ENCODE measurements at places on chromosomes 16 and 17.

DNA sequence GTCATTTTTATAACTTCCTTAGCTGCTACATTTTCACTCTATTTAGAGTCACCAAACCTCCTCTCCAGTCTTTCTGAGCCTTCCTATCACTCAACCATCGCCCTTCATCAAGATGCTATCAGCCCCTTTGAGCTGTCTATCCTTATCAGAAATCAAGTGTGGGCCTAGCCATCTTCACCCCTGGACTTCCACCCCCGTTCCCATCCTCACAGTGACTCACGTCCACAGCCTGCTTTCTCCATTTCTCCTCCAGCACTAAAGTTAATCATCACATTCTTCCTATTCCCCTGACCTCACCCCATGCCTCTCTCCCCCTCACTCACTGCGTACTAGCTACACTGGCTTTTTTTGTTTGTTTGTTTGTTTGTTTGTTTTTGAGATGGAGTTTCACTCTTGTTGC lies 2.4 kb upstream of the TEKT3 start:
- peaks cover 19% of the 10 kb centered on the region for H3K27me3 ChIP-seq
- H3K4me1 ChIP-seq = no peaks in the 10 kb centered on the region
- H3K27ac ChIP-seq = no peak overlapping the region
- H3K36me3 ChIP-seq = no peaks in the 10 kb centered on the region

- H3K4me1 ChIP-seq = no peaks in the 10 kb centered on the region
- H3K36me3 ChIP-seq = no peaks in the 10 kb centered on the region
- H3K27me3 ChIP-seq = no peaks in the 10 kb centered on the region
- H3K27ac ChIP-seq = no peak overlapping the region
Observed at GRCh38 chr16:5791011-5791657, 693.5 kb upstream of the EEF2KMT start.

GRCh38 chr17:14704121-14704520 lies 403.2 kb downstream of the HS3ST3B1 start:
- no peak overlapping the region for H3K27ac ChIP-seq
- H3K36me3 ChIP-seq = no peaks in the 10 kb centered on the region
- no peak overlapping the region for H3K4me3 ChIP-seq
- DNase-seq = no peak

DNA sequence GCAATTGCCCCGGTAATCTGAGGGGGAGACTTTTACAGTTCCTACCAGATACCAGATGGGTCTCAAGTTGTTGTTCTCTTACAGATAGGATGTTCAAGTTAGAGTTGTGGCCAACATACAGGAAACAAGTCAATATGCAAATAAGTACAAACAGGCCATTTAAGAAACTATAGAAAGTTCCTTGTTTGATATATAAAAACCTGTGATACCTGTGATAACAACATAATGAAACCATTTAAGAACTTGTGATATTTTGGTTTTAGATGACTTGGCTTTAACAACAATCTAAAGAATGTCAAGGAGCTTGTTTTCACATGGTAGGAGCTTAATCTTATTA lies 16.8 kb downstream of the CDR2 start:
- peaks cover 95% of the 10 kb centered on the region for H3K4me1 ChIP-seq
- H3K27me3 ChIP-seq = no peaks in the 10 kb centered on the region
- DNase-seq = no peak
- peak overlapping the region; percentile 52 for H3K27ac ChIP-seq
- no peak overlapping the region for H3K4me3 ChIP-seq

DNA sequence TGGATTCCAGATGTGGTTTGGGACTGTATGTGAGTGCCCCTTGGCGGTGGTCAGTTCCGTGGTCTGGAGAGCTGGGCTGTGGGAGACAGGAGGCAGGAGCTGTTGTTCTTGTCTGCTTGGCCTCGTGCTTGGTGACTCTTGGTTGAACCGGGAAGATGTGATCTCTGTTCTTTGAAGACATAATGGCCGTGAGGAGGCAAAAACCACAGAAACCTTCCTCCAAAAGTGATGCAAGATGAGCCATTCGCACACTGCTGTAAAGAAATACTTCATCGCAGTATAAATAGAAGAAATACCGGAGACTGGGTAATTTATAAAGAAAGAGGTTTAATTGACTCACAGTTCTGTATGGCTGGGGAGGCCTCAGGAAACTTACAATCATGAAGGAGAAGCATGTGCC lies 128.8 kb downstream of the RAP1GAP2 start:
- H3K36me3 ChIP-seq = peaks cover 9% of the 10 kb centered on the region
- DNase-seq = no peak
- H3K27ac ChIP-seq = no peak overlapping the region
- no peak overlapping the region for H3K4me3 ChIP-seq
- no peaks in the 10 kb centered on the region for H3K4me1 ChIP-seq
- no peaks in the 10 kb centered on the region for H3K27me3 ChIP-seq

GRCh38 chr17:69608808-69609472 lies 194.4 kb downstream of the MAP2K6 start:
- no peaks in the 10 kb centered on the region for H3K36me3 ChIP-seq
- no peak overlapping the region for H3K4me3 ChIP-seq
- H3K27ac ChIP-seq = no peak overlapping the region
- H3K4me1 ChIP-seq = no peaks in the 10 kb centered on the region

DNA sequence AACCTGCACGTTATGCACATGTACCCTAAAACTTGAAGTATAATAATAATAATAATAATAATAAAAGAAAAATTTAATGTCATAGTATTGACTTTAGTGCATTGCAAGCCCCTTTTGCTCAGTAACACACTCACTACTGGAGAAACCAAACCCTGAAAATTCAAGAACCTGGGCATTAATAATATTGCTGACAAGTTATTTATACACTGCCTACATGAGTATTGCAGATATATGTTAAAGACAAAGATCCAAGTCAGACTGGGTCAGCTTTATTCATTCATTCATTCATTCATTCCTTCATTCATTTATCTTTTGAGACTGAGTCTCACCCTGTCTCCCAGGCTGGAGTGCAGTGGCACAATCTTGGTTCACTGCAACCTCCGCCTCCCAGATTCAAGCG lies 1711.2 kb downstream of the TP53TG3F start:
- H3K4me1 ChIP-seq = no peaks in the 10 kb centered on the region
- DNase-seq = no peak
- no peaks in the 10 kb centered on the region for H3K36me3 ChIP-seq

GRCh38 chr16:73064994-73065545 lies 17.1 kb upstream of the ZFHX3 start:
- H3K4me1 ChIP-seq = no peaks in the 10 kb centered on the region
- DNase-seq = no peak
- H3K27ac ChIP-seq = no peak overlapping the region
- no peak overlapping the region for H3K4me3 ChIP-seq

GRCh38 chr17:58605470-58605869 lies 86.4 kb downstream of the TEX14 start:
- no peak overlapping the region for H3K27ac ChIP-seq
- DNase-seq = no peak
- H3K27me3 ChIP-seq = no peaks in the 10 kb centered on the region
- no peaks in the 10 kb centered on the region for H3K4me1 ChIP-seq

- H3K27ac ChIP-seq = no peak overlapping the region
- no peak for DNase-seq
- H3K4me3 ChIP-seq = no peak overlapping the region
- no peaks in the 10 kb centered on the region for H3K4me1 ChIP-seq
- no peaks in the 10 kb centered on the region for H3K27me3 ChIP-seq
Observed at GRCh38 chr16:19218581-19218980, 50.5 kb downstream of the SYT17 start.

- H3K27me3 ChIP-seq = no peaks in the 10 kb centered on the region
- H3K36me3 ChIP-seq = no peaks in the 10 kb centered on the region
- peaks cover 40% of the 10 kb centered on the region for H3K4me1 ChIP-seq
- H3K4me3 ChIP-seq = no peak overlapping the region
- no peak overlapping the region for H3K27ac ChIP-seq
Observed at GRCh38 chr17:8290043-8290442, 1.6 kb downstream of the RANGRF start.

- no peaks in the 10 kb centered on the region for H3K27me3 ChIP-seq
- H3K27ac ChIP-seq = no peak overlapping the region
- peaks cover 31% of the 10 kb centered on the region for H3K4me1 ChIP-seq
- H3K4me3 ChIP-seq = no peak overlapping the region
- DNase-seq = no peak
- peaks cover 11% of the 10 kb centered on the region for H3K36me3 ChIP-seq
Observed at GRCh38 chr17:58081646-58082340, 1.4 kb upstream of the DYNLL2 start.

GRCh38 chr17:3678095-3678820 lies 9.6 kb downstream of the EMC6 start:
- H3K27ac ChIP-seq = no peak overlapping the region
- H3K4me3 ChIP-seq = no peak overlapping the region
- H3K27me3 ChIP-seq = no peaks in the 10 kb centered on the region
- peaks cover 8% of the 10 kb centered on the region for H3K4me1 ChIP-seq

- no peaks in the 10 kb centered on the region for H3K36me3 ChIP-seq
- no peak overlapping the region for H3K27ac ChIP-seq
- no peaks in the 10 kb centered on the region for H3K27me3 ChIP-seq
- no peak overlapping the region for H3K4me3 ChIP-seq
- DNase-seq = no peak
- no peaks in the 10 kb centered on the region for H3K4me1 ChIP-seq
Observed at GRCh38 chr16:20610211-20610891, 34.2 kb upstream of the ACSM2B start.

- H3K4me3 ChIP-seq = no peak overlapping the region
- peaks cover 84% of the 10 kb centered on the region for H3K4me1 ChIP-seq
- H3K27me3 ChIP-seq = no peaks in the 10 kb centered on the region
- peak; percentile 14 for DNase-seq
Observed at GRCh38 chr16:21608639-21609328, 9.4 kb downstream of the METTL9 start.

GRCh38 chr16:85662482-85662812 lies 26.3 kb downstream of the GINS2 start:
- no peak for DNase-seq
- H3K36me3 ChIP-seq = peaks cover 52% of the 10 kb centered on the region
- H3K27ac ChIP-seq = no peak overlapping the region
- no peaks in the 10 kb centered on the region for H3K4me1 ChIP-seq

DNA sequence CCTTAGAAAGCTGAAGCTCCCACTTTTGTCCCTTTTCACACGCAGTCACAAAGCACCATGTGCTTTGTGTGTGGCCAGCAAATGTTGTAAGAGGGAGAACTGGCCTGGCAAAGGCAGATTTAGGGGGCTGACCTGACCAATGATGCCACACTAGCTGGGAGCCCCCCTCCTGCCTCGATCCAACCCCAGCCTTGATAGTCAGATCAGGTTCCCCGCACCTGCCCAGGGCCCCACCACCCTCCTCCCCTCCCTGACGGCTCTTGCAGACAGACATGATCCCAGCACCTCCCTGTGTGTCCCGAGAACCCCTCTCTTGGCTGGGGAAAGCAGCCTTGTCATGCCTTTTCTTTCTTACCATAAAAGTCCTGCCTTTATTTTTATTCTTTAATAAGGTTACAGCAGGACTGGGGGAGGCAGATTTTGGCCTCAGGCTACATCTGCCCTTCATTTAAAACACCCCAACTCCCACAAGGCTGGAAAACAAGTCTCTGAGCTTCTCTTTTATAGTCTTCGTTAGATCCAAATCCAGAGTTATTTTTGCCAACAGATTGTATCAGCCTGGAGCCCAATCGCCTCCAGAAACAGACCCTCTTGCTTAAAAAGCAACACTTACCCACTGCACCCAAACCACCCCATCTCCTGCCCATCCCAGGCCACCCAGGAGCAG lies 201.8 kb upstream of the CDH5 start:
- no peaks in the 10 kb centered on the region for H3K4me1 ChIP-seq
- no peaks in the 10 kb centered on the region for H3K27me3 ChIP-seq
- no peak for DNase-seq
- no peak overlapping the region for H3K4me3 ChIP-seq
- no peaks in the 10 kb centered on the region for H3K36me3 ChIP-seq

DNA sequence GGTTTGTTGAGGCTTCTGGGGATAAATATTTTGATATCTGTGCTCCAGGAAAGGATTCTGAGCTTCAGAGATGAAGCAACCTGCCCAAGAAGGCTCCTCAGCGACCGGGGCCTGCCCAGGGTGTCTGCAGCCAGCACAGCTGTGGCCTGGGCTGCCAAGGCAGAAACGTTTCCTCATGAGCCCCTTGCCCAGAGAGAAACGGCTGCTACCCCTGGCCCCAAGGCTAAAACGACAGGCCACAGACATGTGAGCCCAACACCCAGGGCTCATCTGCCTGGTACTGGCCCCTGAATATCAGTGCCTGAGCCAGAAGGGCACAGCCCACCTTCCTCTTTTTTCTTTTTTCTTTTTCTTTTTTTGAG lies 45.4 kb upstream of the RASD1 start:
- H3K36me3 ChIP-seq = no peaks in the 10 kb centered on the region
- H3K4me3 ChIP-seq = no peak overlapping the region
- H3K27ac ChIP-seq = no peak overlapping the region
- DNase-seq = no peak
- no peaks in the 10 kb centered on the region for H3K4me1 ChIP-seq

DNA sequence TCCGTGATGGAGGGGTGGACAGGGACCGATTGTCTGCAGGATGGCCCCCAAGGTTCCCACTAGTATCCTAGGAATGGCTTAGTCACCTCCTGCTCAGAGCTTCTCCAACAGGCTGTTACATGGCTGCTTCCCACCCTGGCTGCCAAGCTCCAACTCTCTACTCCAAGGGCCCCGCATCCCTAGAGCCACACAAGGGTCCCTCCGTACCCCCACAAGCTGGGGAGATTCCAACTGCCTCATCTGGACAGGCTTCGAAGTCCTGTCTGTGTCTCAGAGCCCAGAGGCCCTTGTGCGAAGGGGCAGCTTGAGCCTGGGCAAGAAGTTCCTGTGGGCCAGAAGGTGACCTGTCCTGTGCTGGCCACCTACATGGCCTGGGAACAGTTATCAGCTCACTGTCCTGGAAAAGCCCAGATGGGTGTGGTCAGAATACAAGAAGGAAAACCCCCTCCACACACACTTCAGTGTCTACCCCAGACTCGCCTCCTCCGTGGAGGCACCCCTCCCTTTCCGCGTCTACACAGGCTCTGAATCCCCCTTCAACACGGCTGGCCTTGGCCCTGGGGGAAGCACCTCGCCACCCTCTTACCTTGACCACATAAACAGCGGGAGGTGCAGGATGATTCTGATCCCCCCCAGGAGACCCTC lies 586 bp downstream of the MEAK7 start:
- peak overlapping the region; percentile 85 for H3K4me3 ChIP-seq
- peak overlapping the region; percentile 74 for H3K27ac ChIP-seq
- peaks cover 50% of the 10 kb centered on the region for H3K4me1 ChIP-seq

DNA sequence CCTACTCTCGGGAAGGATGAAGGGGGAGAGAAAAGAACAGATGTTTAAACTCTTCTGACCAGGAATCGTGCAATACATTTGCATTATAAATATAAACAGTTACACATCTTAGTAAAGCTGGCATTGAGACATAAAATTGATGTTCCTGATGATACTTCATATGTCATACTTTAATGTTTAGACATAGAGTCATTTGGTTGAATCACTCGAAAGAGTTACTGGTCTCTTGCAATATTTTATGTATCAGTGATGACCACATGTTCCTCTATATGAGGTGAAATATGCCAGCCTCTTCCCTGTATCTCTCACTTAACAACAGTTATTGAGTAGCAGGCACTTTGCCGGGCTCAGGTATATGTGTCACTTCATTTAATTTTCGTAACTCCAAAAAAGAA lies 49.7 kb upstream of the PMFBP1 start:
- H3K27me3 ChIP-seq = no peaks in the 10 kb centered on the region
- H3K4me1 ChIP-seq = no peaks in the 10 kb centered on the region
- no peak overlapping the region for H3K4me3 ChIP-seq
- no peak overlapping the region for H3K27ac ChIP-seq
